ENCODE measurements at places on chromosomes 4 and X. TPM values are rescaled to one million over a fixed set of nuclear protein-coding genes. Genes with fewer than 3 reads are reported as not detected.
A peak's percentile ranks its signal among the peaks of the same experiment; 100 is the strongest.

The NXF2 gene
- polyA plus RNA-seq, result not detected

The JAKMIP1 gene
- not detected for polyA plus RNA-seq

- no peak overlapping the region for H3K4me3 ChIP-seq
- H3K4me1 ChIP-seq, result no peaks in the 10 kb centered on the region
- H3K27me3 ChIP-seq, result no peaks in the 10 kb centered on the region
- H3K36me3 ChIP-seq, result no peaks in the 10 kb centered on the region
- DNase-seq, result no peak
Observed at GRCh38 chr4:66123190-66123589, 452.9 kb upstream of the EPHA5 start.

DNA sequence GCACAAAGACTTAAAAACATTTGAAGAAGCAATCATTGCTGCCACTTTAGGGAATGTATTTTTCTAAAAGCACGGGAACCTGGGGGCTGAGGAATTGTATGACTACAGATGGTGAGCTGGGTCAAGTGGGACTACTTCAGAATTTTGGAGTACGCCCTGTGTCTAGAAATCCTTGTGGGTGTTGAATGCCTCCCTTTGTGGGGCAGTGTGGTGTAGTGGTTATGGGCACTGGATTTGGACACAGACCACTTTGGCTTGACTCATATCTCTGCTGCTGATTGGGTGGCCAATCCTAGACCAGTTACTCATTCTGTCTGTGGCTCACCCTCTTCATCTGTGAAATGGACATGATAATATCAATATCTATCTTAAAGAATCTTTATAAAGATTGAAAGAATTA is 155.0 kb upstream of the RPS6KA3 start:
- H3K4me3 ChIP-seq, result no peak overlapping the region
- H3K27ac ChIP-seq, result no peak overlapping the region
- no peak for DNase-seq
- H3K27me3 ChIP-seq, result no peaks in the 10 kb centered on the region

The CXCL11 gene
- polyA plus RNA-seq, result not detected

DNA sequence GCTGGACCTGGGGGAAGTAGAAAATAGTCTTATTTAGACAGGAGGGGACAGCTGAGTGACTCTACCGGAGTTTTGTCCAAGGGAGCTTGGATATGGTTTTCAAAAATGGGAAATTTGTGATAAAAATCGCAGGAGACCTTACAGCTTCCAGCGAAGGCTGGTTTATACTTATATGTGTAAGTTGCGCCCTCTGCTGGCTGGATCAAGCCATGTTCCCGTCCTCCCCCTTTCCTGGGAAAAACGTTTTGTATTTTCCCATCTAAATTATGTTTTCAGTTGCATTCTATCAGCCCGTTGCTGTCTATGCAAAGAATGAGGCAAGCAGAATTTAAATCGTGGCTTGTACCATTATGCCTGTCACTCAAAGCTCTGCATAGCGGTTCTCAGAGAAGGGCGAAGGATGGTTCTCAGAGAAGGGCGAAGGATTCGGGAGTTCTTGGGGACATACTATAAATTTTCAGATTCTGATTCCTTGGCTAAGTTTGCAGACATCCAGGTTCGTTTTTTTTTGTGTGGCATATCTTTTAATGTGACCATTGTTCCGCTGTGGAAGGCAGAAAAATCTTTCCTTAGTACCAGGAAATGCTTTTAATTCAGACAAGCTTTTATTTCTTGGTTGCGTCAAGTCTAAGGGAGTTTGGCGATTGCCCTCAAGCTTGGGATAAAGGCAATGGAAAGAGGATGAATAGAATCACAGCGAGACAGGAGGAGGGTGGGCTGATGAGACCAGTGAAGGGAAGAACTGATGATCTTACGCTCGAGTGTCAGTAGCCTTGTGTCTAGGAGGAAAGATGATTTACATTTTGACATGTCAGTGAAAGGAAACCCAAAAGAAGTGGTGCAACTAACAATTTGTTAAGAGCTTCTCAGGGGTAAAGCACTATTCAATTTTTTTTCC is 128.5 kb upstream of the ARX start:
- H3K27me3 ChIP-seq, result no peaks in the 10 kb centered on the region
- H3K27ac ChIP-seq, result no peak overlapping the region
- H3K36me3 ChIP-seq, result no peaks in the 10 kb centered on the region
- peak; percentile 13 for DNase-seq
- H3K4me3 ChIP-seq, result no peak overlapping the region

DNA sequence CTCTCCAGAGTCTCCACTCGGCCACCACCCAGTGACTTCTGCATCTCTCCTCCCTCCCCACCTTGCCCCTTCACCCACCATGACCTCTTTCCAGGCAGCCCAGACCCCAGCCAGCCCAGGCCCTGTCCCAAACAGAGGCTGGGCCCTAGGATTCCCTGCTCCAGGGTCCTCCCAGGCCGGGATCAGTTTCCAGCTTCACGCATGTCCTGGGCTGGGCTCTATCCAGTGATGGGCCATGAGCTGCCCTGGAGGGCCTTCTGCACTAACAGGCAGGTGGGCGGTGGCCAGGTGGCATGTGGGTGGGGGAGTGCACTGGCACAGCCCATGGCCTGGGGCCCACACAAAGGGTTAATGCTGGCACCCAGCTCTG is 20.4 kb upstream of the ADD1 start:
- peaks cover 67% of the 10 kb centered on the region for H3K36me3 ChIP-seq
- H3K27me3 ChIP-seq, result no peaks in the 10 kb centered on the region
- no peak for DNase-seq
- H3K4me3 ChIP-seq, result no peak overlapping the region
- peaks cover 11% of the 10 kb centered on the region for H3K4me1 ChIP-seq

- no peaks in the 10 kb centered on the region for H3K27me3 ChIP-seq
- H3K27ac ChIP-seq, result no peak overlapping the region
- no peaks in the 10 kb centered on the region for H3K4me1 ChIP-seq
- no peak overlapping the region for H3K4me3 ChIP-seq
- no peaks in the 10 kb centered on the region for H3K36me3 ChIP-seq
Observed at GRCh38 chr4:48967101-48967500, 19.0 kb upstream of the CWH43 start.

DNA sequence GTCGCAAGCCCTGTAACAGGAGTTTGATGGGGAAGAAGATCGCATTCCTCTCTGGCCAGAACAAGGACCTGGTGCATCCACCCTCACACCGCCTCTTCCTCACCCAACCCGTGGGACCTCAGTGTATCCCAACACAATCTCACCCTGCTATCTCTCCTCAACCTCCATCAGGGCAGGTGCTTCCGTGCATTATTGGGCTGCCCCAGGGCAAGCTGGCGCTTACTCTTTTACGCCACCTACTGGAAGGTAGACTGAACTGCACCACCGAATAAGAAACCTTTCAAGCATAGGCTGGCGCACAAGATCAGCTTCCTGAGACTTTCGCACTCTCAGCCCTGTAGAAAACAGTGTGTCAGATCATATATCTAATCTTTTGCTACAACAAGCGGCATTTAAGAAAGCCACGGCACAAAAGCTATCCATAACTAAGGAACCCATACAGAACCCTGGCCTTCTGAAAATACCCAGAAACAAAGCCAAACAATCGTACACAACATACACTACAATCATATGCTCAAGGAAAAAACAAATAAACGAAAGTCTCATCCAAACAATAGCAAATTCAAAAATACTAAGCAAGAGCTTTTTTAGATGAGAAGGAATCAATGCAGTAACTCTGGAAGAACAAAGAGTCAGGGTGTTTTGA is 209.3 kb downstream of the UGT8 start:
- H3K4me3 ChIP-seq, result no peak overlapping the region
- DNase-seq, result peak; percentile 3
- H3K27me3 ChIP-seq, result no peaks in the 10 kb centered on the region
- H3K36me3 ChIP-seq, result no peaks in the 10 kb centered on the region
- no peaks in the 10 kb centered on the region for H3K4me1 ChIP-seq

- DNase-seq, result no peak
- no peak overlapping the region for H3K4me3 ChIP-seq
- no peaks in the 10 kb centered on the region for H3K4me1 ChIP-seq
- H3K27ac ChIP-seq, result no peak overlapping the region
- H3K27me3 ChIP-seq, result no peaks in the 10 kb centered on the region
Observed at GRCh38 chrX:34350561-34351335, 218.6 kb upstream of the FAM47A start.

GRCh38 chrX:150536455-150537116 is 31.8 kb upstream of the MTM1 start:
- no peak overlapping the region for H3K4me3 ChIP-seq
- H3K27ac ChIP-seq, result no peak overlapping the region
- no peaks in the 10 kb centered on the region for H3K4me1 ChIP-seq
- H3K36me3 ChIP-seq, result no peaks in the 10 kb centered on the region
- no peak for DNase-seq
- H3K27me3 ChIP-seq, result no peaks in the 10 kb centered on the region

The MAGEB18 gene
- polyA plus RNA-seq, result not detected

The PRDM5 gene
- 0.15 TPM for polyA plus RNA-seq

The ANKRD50 gene
- 0.45 TPM for polyA plus RNA-seq

DNA sequence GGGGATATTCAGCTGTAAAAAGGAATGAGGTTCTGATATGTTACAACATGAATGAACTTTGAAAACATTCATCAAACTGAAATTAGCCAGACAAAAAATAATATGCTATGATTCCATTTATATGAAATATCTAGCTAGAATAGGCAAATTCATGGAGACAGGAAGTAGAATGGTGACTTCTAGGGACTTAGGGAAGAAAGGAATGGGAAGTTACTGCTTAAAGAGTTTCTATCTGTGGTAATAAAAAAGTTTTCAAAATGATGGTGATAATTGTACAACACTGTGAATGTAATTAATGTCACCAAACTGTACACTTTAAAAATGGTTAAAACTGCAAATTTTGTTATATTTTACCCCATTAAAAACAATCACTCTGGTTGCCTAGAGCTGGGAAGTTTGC is 30.2 kb downstream of the SMIM14 start:
- no peak overlapping the region for H3K27ac ChIP-seq
- no peak overlapping the region for H3K4me3 ChIP-seq
- H3K36me3 ChIP-seq, result no peaks in the 10 kb centered on the region
- no peaks in the 10 kb centered on the region for H3K4me1 ChIP-seq

The ITIH6 gene
- polyA plus RNA-seq, result not detected

- no peak overlapping the region for H3K4me3 ChIP-seq
- DNase-seq, result no peak
- H3K36me3 ChIP-seq, result no peaks in the 10 kb centered on the region
- H3K27ac ChIP-seq, result no peak overlapping the region
Observed at GRCh38 chr4:18213576-18214198, 192.1 kb upstream of the LCORL start.

Data from naive thymus-derived CD4-positive, alpha-beta T cell (primary cell).